ENCODE measurements at places on chromosomes 16 and 17.

DNA sequence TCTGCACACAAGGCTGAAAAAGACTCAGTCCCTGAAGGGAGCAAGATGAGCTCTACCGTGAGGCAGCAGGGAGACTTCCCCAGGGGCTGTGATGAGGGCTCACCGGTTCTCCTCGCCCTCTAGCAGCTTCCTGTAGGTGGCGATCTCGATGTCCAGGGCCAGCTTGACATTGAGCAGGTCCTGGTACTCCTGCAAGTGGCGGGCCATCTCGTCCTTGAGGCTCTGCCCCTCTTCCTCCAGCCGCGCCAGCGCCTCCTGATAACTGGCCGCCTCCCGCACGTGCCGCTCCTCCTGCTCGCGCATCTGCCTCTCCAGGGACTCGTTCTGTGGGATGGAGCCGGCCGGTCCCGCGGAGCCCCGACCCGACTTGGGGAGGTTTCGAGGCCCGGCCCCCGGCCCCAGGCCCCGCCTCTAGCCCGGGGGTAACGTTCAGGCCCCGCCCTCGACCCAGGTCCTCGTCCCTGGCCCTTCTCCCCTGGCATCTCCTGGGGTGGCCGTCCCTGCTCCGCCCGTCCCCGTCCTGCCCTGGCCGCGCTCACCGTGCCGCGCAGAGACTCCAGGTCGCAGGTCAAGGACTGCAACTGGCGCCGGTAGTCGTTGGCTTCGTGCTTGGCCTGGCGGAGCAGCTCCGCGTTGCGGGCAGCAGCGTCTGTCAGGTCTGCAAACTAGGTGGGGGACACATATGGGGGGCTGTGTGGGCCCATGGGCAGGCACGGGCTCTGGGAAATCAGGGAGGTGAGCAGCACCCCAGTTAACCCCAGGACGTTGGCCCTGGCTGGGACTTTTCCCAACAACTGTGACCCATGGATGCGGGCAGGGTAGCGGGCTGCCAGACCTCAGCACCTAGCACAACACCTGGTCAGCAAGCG is 3.9 kb downstream of the GFAP start:
- peaks cover 3% of the 10 kb centered on the region for H3K27me3 ChIP-seq
- H3K4me3 ChIP-seq: no peak overlapping the region
- peak; percentile 84 for DNase-seq
- H3K4me1 ChIP-seq: peaks cover 35% of the 10 kb centered on the region
- H3K36me3 ChIP-seq: no peaks in the 10 kb centered on the region
- H3K27ac ChIP-seq: no peak overlapping the region

DNA sequence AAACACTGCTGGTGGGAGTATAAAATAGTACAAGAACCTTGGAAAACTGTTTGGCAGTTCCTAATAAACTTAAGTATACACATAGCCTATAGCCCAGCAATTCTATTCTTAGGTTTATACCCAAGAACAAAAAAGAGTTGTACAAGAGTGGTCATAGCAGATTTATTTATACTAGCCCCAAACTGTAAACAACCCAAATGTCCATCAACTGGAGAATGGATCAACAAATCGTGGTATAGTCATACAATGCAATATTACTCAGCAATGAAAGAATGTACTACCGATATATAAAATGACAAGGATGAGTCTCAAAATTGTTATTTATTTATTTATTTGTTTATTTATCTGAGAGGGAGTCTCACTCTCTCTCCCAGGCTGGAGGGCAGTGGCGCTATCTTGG is 23.1 kb downstream of the GNGT2 start:
- H3K27me3 ChIP-seq: no peaks in the 10 kb centered on the region
- no peak for DNase-seq
- no peaks in the 10 kb centered on the region for H3K36me3 ChIP-seq

GRCh38 chr16:23324727-23325126 is 22.6 kb downstream of the SCNN1B start:
- no peak overlapping the region for H3K4me3 ChIP-seq
- no peaks in the 10 kb centered on the region for H3K4me1 ChIP-seq
- H3K27ac ChIP-seq: no peak overlapping the region
- DNase-seq: no peak

GRCh38 chr16:85195900-85196772 is 83.9 kb upstream of the CIBAR2 start:
- peak; percentile 60 for DNase-seq
- no peak overlapping the region for H3K4me3 ChIP-seq
- no peaks in the 10 kb centered on the region for H3K4me1 ChIP-seq
- H3K27me3 ChIP-seq: no peaks in the 10 kb centered on the region
- peaks cover 4% of the 10 kb centered on the region for H3K36me3 ChIP-seq

Measured in osteoblast (primary cell).